ENCODE measurements at places on chromosomes 11 and 22.

DNA sequence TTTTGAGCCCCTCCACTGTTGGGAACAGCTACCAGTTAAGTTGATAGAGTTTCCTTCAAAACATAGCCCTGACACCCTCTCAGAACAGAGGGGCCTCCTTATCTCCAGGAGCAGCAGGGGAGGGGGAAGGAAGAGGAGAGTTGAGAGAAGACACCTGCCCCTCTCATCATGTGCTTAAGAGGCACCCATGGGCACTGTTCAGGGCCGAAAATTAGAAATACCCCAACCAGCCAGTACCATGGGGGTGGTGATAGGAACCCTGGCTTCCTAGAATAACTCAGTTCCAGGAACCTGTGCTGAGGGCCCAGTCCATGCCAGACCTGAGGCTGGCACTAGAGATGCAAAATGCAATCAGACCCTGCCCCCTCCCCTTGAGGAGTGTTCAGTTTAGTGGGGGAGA, 9.3 kb upstream of the GDPD5 start:
- DNase-seq: no peak

DNA sequence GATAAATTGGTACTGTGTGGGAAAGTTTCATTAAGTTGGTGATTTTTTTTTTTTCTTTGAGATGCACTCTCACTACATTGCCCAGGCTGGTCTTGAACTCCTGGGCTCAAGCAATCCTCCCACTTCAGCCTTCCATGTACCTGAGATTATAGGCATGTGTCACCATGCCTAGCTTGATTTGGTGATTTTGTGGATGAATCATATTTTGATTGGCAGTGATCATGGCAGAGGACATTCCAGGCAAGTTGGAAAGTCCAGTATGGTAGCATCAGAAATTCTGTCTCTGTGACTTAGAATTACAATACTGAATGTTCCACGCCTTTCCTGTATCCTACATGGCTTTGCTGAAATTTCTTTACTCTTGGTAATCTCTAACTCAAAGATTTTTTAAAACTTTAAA, 49.4 kb downstream of the HORMAD2 start:
- no peak for DNase-seq

GRCh38 chr11:102773386-102773785, 7.0 kb downstream of the MMP10 start:
- no peak for DNase-seq

DNA sequence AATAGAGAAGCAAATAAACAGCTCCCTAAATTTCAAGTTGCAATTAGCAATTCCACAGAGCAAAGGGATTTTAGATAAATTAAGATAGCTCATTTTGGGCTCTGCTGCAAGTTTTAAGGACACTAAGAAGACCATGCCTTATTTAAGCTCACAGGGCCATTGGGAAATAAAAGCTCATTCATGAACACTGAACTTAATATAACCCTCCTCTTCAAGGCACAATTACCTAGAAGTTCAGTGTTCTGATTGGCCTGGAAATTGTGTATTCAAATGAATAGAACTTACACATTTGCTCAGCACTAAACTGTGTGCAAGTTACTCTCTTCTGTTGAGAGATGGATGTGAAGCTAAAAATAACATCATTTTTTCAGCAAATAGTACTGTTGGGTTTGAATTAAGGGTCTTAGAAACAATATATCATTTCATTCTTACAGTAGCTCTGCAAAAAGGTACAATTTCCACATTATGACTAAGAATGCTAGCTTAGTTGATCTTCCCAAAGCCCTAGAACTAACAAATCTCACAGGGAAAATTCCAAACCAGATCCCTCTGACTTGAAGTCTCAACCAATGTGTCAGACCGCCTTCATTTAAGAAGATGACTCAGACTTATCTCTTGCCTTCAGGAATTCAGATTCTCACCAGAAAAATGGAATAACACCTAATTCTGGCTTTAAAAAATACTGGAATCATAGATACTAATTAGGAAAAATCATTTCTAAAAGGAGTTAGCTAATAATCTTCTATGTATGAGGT, 87.4 kb upstream of the LRRC55 start:
- no peak for DNase-seq

GRCh38 chr11:66922551-66922950, 35.6 kb downstream of the PC start:
- DNase-seq: no peak

DNA sequence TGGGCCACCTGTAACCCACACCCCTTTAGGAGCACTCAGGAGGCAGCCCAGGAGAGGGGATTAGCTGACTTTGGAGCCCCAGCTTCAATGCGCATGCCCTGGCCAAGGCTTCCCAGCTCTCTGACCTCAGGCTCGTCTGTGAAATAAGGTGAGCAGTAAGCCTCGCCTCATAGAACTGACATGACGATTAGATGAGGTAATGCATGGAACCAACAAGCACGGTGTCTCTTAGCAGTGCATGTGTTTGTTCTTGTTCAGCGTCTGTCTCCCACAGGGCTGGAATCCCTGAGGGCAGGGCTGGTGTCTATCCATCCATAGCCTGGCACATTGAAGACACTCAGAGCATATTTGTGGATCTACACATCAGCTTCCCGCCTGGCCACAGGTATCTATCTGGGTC, 415.4 kb downstream of the MN1 start:
- DNase-seq: no peak

DNA sequence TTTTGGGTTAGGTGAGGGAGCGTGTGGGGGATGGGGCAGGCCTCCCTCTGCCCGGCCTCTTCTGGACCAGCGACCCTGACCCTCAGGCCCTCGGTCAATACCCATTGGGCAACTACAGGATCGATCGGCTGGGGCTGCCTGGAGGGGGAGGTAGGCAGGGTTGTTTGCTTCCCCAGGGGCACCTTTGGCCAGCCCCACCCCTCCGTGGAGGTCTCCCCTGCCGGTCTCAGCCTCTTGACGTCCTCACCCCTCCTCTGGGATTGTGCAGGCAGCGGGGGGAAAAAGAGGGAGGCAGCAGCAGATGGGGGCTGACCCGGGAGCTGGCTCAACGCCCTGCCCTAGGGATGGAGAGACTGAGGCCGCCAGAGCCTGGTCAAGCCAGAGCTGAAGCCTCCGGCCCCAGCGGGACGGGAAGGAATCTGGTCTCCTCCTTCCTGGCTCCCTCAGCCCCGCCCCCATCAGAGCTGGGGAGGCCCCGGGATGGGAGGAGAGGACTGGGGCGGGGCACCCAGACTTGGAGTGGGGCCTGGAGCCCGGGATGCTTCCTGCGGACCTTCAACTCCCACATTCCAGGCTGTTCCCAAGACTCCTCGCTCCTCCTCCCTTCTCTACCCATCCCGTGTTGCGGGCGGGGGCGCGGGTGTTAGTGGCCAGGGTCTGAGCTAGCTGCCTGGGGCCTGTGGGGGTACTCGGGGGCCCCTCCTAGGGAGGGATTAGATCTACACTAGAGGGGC, 14.4 kb upstream of the CDC42EP1 start:
- no peak for DNase-seq

DNA sequence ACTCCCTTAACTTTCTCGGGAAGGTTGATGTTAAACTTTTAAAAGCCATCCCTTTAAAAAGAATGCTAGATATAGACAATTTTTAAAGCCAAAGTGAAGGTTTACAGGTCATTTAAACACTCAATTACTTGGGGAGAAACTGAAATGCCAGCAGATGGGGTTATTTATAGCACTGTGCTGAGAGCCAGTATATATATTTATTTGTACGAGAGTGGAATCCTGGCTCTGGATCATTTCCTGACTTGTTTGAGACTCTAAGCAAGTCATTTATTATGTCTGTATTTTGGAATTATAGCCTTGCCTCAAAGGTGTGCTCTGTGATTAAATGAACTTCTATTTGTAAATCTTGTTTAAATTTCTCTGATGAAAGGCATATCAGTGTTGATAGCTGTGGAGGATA, 6.8 kb upstream of the ZBED5 start:
- DNase-seq: no peak

GRCh38 chr11:79062814-79063762, 377.7 kb downstream of the TENM4 start:
- DNase-seq: no peak

- DNase-seq: no peak
Measured at GRCh38 chr11:122197066-122197987, 81.3 kb upstream of the BLID start.

DNA sequence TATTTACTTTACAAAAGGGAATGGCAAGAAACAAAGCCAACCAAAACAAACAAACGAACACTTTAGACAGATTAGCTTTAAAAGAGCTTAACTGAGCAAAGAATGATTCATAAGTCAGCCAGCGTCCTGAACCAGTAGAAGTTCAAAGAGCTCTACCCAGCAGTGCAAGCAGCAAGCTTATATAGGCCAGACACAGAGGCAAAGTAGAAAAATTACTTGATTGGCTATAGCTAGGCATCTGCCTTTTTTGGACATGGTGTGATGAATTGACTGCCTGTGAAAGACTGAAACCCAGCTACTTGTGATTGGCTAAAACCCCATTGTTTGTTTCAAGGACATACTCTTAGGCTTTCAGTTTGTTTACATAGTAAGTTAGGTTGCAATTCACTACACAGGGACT, 2120.0 kb upstream of the RAG2 start:
- no peak for DNase-seq

- DNase-seq: no peak
Measured at GRCh38 chr22:29391546-29391945, 3.2 kb upstream of the AP1B1 start.

- DNase-seq: no peak
Measured at GRCh38 chr11:119816660-119817059, 87.7 kb upstream of the NECTIN1 start.
